ENCODE measurements at places on chromosomes 4 and X. TPM values are rescaled to one million over a fixed set of nuclear protein-coding genes. Genes with fewer than 3 reads are reported as not detected.

The HTRA3 gene
- total RNA-seq: 14.5 TPM

The USP17L12 gene
- not detected for total RNA-seq

The CLNK gene
- not detected for total RNA-seq

The ZIC3 gene
- total RNA-seq: not detected

The HAND2 gene
- 0.36 TPM for total RNA-seq

The GPR119 gene
- not detected for total RNA-seq

The NLGN4X gene
- not detected for total RNA-seq

The MSANTD1 gene
- total RNA-seq: 0.13 TPM

The ASB12 gene
- not detected for total RNA-seq

The SHROOM3 gene
- 4.5 TPM for total RNA-seq

The LARP1B gene
- 12.1 TPM for total RNA-seq

The DCAF12L2 gene
- 0.14 TPM for total RNA-seq

The NPY5R gene
- total RNA-seq: not detected

The MAGEC1 gene
- total RNA-seq: 0.04 TPM

The CD99 gene
- 250 TPM for total RNA-seq

The CT45A3 gene
- not detected for total RNA-seq

The ATP6AP2 gene
- total RNA-seq: 149 TPM

The ARX gene
- total RNA-seq: 0.30 TPM

The SRPK3 gene
- 0.10 TPM for total RNA-seq

The SUPT20HL1 gene
- total RNA-seq: not detected

The CT45A5 gene
- total RNA-seq: 0.05 TPM

The MAGEE2 gene
- not detected for total RNA-seq

The AREG gene
- 79.1 TPM for total RNA-seq

The HELT gene
- not detected for total RNA-seq

The UGT2A1 gene
- not detected for total RNA-seq

The KIT gene
- total RNA-seq: not detected

The INTU gene
- total RNA-seq: 1.3 TPM

The TMEM31 gene
- not detected for total RNA-seq

The NIPAL1 gene
- total RNA-seq: 1.2 TPM

The HDX gene
- 3.1 TPM for total RNA-seq

The F9 gene
- not detected for total RNA-seq

The PPARGC1A gene
- total RNA-seq: 0.05 TPM

The PRSS12 gene
- 0.33 TPM for total RNA-seq

The ETDA gene
- not detected for total RNA-seq

The MCTS1 gene
- total RNA-seq: 95.2 TPM

The LPAR4 gene
- not detected for total RNA-seq

The TBC1D1 gene
- 21.3 TPM for total RNA-seq

The PCYT1B gene
- not detected for total RNA-seq

The GPAT3 gene
- total RNA-seq: 48.2 TPM

The RWDD4 gene
- 17.5 TPM for total RNA-seq

The ELOVL6 gene
- 21.1 TPM for total RNA-seq

The GAGE13 gene
- not detected for total RNA-seq

The GLOD5 gene
- total RNA-seq: not detected

The APLN gene
- total RNA-seq: 0.71 TPM

The COL25A1 gene
- total RNA-seq: not detected

The SLC38A5 gene
- total RNA-seq: 0.07 TPM

The SPANXN4 gene
- not detected for total RNA-seq

The ZNF827 gene
- 3.7 TPM for total RNA-seq

The CD40LG gene
- total RNA-seq: not detected

The MAGEA1 gene
- total RNA-seq: 0.16 TPM

The ART3 gene
- total RNA-seq: not detected

The NPY2R gene
- not detected for total RNA-seq

The EGFL6 gene
- not detected for total RNA-seq
